Stimulated activated CD8-positive, alpha-beta memory T cell treated with anti-CD3 and anti-CD28 coated beads, Interleukin-12 subunit alpha, Interleukin-12 subunit beta, amount 100 ng/mL, for 1 hour (primary cell): ENCODE measurements at places on chromosomes 2 and 18.

GRCh38 chr18:57533006-57533867 lies 53.3 kb downstream of the FECH start:
- DNase-seq, result no peak

GRCh38 chr2:38907743-38908562 lies 18.3 kb downstream of the ARHGEF33 start:
- no peak for DNase-seq

- DNase-seq, result no peak
These were observed 261.8 kb downstream of the ERBB4 start for GRCh38 chr2:212276813-212277212.

DNA sequence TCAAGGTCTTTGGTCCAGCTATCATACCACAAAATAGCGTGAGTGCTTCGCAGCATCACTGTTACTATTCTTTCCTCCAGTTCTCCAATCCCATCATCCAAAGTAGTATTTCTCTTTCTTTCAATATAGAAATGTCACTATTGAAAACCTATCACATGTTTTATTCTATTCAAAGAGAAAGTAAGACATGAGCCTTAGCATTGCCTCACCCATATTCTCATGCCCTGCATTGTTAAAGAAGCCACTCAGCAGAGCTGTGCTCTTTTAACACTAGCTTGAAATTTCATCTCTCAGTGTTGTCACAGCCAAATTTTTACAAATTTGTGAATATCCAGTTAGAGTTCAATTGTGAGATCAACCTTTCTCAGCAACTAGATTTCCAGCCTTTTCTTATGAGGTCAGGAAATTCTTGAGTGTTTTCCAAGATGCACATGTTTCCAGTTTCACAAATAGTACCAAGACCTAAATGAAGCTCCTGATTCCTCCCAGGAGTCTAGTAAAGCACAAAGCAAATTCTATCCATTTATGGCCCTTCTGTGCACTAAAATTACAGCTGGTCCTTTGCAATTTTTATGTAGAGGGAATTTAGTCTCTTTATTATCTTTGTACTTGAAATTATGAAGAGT lies 343.7 kb downstream of the SPAG16 start:
- DNase-seq, result no peak

DNA sequence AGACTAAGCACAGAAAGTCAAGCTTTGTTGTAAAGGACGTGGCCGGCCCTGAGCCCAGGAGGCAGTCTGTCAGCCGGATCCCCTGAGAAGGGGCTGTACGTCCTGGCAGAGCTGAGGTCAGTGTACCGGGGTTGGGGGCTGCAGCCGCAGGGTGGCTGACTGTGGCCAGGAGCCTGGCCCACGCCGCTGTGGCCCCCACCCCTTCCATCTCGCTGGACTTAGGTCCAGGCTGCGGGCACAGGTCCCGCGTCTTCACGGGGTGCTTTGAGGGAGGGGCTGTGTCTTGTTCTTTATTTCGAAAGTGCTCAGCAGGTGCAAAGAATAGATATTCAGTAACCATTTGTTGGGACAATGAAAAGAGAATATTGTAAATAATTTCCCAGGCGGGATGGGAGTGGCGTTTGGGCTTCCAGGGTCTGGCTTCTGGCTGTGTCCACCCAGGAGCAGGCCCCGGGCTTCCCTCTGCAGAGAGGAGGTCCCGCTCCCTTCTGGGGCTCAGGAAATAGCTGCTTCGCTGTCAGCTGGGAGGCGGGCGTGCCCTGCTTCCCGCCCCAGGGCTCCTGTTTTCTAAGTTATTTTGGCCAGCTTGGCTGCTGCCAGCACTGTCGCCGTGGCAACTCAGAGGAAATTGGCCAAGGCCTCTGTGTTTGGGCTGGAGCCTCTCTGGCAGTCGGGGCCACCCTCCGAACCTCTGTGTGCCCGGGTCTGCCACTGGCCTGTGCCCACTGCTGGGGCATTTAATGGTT lies 7.4 kb downstream of the NFATC1 start:
- no peak for DNase-seq

DNA sequence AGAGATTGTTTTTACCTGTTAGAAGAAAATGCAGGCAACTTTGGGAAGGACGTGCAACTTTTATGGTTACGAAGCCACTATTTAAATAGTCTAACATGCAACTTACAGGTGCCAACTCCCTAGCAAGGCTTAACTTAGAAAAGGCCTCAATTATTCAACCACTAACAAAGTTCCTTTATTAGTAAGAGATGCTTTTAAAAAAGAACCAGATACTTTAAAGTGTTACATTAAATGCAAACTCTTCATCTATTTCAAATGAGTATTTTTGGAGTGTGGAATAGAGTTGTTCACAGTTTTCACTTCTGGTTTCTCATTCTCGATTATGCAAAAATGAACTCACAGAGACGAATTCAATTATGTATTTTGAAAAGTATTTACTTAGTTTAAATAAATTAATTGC lies 51.7 kb downstream of the PELI1 start:
- no peak for DNase-seq

DNA sequence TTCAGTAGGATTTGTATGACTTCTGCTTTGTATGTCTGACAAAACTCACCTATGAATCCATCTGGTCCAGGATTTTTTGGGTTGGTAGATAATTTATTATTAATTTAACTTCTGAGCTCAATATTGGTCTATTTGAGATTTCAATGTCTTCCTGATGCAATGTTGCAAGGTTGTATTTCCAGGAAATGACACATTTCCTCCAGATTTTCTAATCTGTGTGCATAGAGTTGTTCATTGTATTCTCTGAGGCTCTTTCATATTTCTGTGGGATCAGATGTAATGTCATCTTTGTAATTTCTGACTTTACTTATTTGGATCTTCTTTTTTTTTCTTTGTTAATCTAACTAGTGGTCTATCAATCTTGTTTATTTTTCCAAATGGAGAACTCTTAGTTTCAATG lies 584.7 kb upstream of the SETBP1 start:
- DNase-seq, result no peak
